Progenitor cell of endocrine pancreas (in vitro differentiated cells): ENCODE measurements at places on chromosomes 3 and 15.

GRCh38 chr15:93986400-93986984 is 244.9 kb upstream of the MCTP2 start:
- no peak for DNase-seq

DNA sequence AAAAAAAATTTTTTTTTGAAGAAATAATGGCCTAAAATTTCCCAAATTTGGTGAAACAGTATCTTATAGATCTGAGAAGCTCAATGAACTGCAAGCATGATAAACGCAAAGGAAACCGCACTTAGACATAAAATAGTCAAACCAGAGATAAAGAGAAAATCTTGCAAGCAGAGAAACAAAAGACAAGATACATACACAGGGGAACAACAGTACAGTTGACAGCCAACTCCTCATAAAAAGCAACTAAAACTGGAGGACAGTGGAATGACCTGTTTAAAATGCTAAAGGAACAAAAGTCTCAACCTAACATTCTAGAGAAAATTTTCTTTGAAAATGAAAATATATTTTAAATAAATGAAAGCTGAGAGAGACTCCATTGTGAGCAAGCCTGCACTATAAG is 107.5 kb downstream of the RASA2 start:
- no peak for DNase-seq

- DNase-seq, result no peak
Observed at GRCh38 chr3:141367038-141367730, 1.1 kb upstream of the ZBTB38 start.

- DNase-seq, result no peak
Observed at GRCh38 chr3:195078891-195079440, 192.0 kb downstream of the XXYLT1 start.

DNA sequence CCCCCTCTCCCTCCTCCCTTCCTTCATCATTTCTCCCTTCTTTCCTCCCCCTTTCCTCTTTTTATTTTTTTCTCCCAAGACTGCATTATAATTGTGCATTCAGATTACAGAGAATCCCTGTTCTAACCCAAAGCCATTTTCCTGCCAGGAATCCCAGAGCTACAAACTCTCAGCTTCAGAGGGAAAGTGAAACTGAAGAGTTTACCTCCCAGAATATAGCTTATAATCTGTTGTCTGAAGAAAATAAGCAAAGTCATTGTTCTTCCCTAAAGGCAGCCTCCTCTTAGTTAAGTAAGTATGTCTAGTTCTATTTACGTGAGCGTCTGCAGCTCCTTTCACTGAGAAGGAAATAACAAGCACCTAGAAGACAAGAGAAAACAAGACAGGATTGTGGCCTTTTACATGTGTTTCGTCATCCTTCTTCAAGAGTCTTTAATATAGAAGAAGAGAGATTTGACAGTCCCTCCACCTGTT is 97.2 kb downstream of the CHST2 start:
- no peak for DNase-seq

GRCh38 chr15:69060744-69061143 is 46.2 kb downstream of the NOX5 start:
- DNase-seq, result no peak

DNA sequence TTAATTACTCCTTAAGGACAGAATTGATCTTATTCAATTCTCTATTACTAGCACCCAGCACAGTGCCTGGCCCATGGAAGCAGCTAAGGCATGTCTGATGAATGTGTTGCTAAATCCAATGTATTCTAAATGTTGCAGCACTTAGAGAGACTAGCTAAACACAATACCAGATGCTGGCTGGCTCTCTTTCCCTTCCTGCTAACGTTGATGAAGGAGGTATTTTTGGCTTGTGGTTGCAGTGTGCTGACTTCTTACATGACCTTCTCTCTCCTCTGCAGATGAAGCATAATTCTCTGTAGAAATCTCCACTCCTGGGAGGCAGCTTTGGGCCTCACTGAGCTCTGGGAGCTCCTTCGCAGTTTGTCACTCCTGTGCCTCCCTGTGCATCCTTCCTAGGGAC is 183.6 kb downstream of the PEX5L start:
- no peak for DNase-seq

DNA sequence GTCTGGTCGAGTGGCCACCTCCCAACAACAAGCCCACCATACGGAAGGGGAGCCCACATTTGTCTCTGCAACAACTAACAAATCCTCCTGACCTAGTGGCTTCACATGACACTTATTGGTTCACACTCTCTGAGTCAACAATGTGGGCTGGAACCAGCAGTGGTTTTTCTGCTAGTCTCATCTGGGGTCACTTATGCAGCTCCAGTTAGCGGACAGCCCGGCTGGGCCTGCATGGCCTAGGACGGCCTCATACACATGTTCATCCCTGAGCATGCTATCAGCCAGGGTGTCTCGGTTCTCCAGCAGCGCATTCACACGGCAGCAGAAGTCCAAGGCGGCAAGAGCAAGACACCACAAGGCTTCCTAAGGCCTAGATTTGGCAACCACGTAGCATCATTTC is 281.7 kb downstream of the XXYLT1 start:
- no peak for DNase-seq

DNA sequence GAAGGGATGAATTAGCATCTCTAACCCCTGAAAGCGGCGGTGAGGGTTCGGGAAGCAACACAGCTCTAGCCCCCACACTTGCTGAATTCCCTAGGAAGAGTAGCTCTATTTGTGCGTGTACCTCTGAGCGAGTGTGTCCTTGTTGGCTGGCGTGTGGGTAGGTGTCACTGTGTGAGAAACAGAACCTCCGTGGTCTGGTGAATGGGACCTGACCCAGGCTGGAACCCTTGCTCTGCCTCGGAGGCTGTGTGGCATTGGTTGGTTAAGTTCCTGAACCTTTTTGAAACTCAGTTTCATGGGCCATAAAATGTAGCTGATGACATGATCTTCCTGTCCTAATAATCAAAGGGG is 414 bp upstream of the TMEM115 start:
- DNase-seq, result no peak

DNA sequence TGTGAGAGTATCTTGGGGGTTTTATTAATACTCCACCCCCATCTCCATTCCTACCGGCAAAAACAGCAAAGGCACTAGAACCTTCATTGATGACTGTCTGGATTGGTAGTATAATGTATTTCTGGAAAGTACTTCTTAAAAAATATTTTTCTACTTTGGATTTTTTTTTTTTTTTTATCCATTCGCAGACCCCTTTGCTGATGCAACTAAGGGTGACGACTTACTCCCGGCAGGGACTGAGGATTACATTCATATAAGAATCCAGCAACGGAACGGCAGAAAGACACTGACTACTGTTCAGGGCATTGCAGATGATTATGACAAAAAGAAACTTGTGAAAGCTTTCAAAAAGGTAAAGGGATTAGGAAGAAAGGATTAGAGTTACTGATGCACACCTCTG is 1.2 kb downstream of the EIF1B start:
- DNase-seq, result no peak

DNA sequence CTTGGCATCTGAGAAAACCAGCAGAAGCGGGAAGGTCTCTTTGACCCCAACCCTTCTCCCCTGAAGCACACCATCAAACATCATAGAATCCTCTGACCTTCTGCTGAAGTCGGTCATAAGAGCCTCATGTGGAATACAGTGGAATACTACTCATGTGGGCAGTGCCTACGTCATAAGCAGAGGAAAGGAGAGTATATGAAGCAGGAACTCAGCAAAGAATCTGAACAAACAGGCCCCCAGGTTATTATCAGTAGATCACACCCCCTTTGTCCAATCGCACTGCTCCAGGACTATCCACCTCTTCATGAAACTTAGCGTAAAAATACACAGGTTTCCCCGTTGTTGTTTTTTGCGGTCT is 394.1 kb upstream of the PROK2 start:
- no peak for DNase-seq

DNA sequence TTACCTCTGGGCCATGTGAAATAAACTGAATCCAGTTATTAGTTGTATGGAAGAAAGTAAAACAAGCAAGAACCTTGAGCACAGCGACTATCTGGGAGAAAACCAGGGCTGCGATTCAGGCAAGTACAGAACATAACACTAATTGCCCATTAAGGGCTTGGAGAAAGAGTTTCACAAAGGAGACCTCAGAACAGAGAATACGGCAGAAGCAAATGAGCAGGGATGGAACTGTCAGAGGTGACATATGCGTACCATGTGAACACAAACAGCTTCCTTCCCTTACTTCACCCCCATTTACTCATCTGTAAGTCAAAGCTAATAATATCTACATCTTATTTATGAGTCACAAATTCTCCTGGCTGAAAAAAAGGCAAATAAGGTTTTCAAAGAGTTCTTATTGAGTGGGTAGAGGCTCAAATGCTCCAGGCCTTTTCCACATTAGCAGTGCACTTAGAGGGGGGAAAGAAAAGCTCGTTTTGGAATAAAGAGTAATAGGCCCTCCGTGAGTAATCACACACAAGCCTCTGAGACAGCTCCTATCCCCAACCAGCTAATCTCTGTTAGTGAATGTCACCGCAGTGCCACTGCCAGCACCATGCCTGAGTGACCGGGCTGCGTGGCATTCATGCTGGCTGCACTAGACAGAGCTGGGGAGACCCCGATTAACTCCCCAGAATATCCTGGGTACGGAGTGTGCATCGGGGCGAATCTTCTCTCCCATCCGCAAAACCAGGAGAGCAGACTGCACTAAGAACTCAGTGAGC is 2.6 kb downstream of the PCSK6 start:
- no peak for DNase-seq

DNA sequence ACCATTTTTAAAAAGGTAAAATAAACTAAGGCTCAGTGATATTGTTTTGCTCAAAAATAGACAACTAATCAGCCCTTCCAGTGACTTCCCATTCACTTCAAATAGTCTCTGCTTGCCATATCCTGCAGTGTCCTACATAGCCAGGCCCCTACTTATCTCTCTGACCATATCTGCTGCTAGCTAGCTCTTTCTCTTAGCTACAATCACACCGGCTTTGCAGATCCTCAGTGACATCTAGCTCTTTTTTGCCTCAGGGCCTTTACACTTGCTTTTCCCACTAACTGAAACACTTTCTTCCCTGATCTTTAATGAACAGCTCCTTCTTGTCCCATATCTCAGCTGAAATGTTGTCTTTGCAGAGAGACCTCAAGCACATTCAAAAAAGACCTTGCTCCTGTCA is 161.3 kb downstream of the IL5RA start:
- no peak for DNase-seq

- no peak for DNase-seq
Observed at GRCh38 chr3:120304616-120305015, 19.6 kb upstream of the GPR156 start.

DNA sequence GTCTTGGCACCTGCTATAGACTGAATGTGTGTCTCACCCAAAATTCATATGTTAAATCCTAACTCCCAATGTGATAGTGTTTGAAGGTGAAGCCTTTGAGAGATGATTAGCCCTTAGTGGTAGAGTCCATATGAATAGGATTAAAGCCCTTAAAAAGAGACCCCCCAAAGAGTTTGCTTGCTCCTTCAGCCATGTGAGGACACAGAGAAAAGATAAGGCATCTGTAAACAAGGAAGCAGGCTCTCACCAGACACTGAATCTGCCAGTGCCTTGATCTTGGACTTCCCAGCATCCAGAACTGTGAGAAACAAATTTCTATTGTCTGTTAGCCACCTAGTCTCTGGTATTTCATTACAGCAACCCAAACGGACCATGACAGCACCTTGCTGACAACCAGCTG is 16.6 kb downstream of the KPNA1 start:
- DNase-seq, result no peak

GRCh38 chr3:187261541-187261969 is 30.0 kb downstream of the MASP1 start:
- no peak for DNase-seq

GRCh38 chr3:65545429-65545828 is 493.3 kb downstream of the MAGI1 start:
- no peak for DNase-seq

DNA sequence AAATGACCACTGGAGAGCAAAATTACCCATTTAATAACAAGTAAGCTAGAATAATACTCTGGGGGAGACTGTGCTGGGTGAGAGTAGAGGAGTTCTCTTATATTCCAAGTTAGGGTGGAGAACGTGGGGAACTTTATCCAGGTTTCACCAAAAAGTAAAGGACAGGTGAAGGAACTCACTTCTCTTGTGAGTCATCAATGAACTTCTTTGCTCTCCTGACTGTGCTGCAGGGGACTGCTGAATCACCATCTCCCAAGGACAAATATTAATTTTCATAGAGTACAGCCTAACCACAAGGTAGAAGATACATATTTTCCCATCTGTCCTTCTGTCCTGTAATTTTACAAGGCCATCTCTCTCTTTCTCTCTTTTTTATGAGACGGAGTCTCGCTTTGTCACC is 8.3 kb upstream of the PDCD6IP start:
- no peak for DNase-seq

GRCh38 chr3:51578238-51578637 is 39.7 kb downstream of the RAD54L2 start:
- no peak for DNase-seq

GRCh38 chr15:52317022-52317421 is 21.4 kb upstream of the MYO5C start:
- DNase-seq, result no peak

DNA sequence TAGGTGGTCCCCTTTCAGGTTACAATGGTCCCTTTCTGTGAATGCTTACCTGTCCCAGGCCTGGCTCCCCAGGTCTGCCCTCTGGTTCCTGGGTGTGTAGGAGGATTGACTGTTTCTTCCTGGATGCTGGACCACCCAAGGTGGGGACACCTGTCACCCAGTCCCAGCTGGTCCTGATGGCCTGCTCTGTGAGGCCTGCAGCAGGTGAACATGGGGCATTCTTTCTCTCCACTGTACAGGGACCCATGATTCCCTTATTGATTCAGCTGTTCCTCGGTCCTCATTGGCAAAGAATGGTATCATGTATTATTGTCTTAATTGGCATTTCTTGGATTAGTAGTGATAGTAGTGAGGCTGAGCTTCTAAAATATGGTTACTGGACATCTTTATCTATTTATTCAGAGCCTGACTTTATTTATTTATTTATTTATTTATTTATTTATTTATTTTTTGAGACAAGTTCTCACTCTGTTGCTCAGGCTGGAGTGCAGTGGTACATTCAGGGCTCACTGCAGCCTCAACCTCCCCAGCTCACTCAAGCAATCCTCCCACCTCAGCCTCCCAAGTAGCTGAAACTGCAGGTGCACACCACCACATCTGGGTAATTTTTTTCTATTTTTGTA is 8.8 kb upstream of the DNAJA4 start:
- DNase-seq, result no peak

DNA sequence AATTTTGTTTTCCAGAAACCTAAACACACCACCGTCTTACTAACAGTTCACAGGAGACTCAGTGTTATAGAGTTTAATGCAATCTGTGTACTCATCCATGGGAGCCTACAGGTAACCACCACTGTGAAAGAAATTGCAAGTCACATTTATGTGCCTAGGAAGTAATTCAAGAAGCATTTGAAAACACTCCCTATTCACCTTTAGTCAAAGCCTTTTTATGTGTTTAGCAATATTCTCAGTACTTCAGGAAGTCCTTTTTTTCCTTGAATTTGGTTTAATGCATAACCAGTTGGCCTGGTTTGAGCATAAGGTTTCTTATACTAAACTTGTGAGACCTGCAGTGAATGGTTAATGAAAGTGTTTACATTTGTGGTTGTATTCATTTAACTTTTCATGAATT is 346.1 kb downstream of the CHST2 start:
- DNase-seq, result no peak

GRCh38 chr15:100247228-100248225 is 94.2 kb downstream of the ADAMTS17 start:
- no peak for DNase-seq
